ENCODE measurements at places on chromosomes 13 and 19.
A peak's percentile ranks its signal among the peaks of the same experiment; 100 is the strongest.

DNA sequence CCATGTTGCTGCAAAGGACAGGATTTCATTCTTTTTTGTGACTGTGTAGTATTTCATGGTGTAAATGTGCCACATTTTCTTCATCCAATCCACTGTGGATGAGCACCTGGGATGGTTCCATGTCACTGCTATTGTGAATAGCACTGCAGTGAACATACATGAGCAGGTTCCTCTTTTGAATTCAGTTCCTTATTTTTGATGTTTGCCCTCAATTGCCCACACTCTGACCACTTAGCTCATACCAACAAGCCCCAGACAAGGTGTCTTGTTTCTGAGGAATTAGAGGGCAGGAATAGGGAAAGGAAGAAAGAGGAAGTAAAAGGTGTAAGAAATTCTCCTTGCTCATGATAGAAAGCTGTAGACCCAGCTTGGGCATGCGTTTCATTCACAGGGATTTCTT, 244.2 kb upstream of the ZNF507 start:
- DNase-seq, result no peak

GRCh38 chr19:18304458-18305310, 18.2 kb downstream of the LSM4 start:
- DNase-seq, result peak; percentile 95

DNA sequence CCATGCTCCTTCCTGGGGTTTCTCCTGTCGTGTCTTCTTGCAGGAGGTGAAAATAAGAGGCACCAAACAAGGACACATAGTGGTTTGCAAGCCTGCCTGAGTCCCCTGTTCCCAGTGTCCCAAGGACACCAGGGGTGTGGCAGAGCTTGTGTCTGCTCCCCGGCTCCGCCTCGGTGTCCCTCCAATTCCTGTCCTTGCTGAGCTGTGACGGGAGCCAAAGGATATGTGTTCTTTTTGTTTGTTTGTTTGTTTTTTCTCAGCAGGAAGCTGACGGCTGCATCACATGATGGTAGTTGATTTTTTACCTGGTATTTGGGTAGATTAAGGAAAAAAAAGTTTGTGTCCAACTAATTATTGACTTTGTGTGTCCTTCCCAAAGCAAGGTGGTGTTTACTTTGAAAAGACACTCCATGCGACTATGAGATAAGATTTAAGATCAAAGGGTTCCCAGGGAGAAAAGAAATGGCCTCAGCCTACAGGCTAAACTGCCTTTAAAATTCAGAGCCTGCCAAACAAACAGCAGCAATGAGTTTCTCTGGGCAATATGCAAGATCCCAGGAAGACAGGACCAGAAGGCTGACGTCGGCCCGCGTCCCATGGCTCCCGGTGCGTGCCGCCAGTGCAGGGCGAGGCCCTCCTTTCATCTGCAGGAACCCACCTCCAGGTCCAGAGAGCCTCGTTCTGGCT, 50.8 kb upstream of the XPO4 start:
- DNase-seq, result no peak

DNA sequence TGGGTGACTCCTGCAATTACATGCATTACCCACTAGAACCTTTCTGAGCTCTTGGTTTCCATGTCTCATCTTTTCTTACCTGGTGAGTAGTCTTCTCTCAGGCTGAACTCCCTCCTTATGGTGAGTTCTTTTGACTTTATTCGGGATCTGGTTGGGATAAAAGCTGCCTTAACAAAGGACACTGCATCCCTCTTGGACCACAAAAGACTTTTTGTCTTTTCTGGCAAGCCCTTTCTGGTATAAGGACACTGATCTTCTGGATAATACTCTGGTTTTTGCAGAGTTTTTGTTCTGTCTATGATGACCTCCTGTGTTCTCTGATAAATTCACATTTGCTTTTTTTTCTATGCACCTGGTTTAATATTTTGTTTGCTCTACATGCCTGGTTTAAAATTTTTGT, 66.7 kb downstream of the SLITRK1 start:
- no peak for DNase-seq

DNA sequence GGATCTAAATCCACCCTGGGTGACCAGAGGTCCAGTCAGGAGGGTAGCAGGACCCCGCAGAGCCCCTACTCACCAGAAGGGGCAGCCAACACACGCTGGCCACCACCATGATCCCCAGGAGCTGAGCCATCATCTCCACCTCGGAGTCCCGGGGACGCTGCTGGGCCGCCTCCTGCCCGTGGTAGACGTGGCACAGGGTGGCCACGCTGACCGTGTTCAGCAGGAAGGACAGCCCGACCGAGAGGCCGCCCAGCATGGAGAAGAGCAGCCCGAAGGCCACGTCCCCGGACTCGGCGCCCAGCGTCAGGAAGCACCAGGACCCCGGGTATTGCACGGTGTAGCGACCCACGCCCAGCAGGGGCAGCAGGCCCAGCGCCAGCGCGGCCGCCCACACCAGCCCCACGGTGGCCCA, 6.9 kb downstream of the TBXA2R start:
- DNase-seq, result no peak

DNA sequence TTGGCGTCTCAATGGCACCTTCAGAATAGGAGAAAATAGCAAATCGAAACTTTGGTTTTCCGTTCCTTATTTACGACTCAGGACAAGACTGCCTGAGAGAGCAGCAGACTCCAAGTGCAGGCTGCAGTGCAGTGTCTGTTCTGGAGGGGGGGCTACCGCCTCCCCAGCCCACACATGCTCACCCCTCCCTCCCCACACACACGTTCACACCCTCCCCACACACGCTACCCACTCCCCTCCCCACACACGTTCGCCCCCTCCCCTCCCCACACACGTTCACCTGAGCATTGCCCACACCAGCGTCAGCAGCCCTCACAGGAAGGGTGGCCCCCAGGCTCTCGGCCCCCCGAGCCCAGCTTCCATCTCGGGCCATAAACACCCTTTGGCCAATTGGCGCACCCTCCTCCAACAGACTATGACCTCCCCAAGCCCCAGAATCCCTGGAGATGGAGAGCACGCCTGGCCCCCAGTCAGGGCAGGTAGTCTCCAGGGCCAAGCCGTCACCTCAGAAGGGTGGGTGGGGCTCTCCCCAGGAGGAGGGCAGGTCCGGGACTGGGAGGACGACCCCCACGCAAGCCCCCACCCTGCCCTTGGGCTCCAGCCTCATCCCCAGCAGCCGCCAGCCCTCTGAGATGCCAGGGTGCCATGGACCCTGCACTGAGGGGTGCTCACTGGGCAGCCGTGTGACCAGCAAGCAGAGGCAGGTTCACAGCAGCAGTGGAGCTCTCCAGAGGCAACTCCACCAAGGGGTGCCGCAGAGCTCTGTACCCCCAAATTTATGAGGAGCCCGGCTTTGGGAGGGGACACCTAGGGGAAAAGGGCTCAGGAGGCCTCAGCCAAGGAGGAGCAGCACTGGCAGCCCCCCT, 27.5 kb downstream of the RASA3 start:
- DNase-seq, result no peak

DNA sequence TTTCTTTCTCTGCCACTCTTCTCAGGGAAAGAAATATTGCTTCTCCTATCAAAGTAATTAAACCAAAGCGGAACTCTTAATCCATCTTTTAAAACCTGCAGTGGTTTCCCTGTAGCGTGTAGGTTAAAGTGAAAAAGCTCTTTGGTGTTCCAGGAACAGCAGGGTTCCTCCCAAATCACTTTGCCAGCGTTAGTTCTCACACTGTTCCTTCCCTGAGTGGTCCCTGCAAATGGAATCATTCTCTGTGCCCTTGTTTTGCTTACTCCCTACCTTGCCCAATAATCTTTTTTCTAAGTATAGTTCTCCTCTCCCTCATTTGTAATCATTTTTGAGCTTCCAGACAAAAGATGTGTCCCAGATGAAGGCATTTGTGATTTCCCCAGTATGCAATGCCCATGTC, 207.5 kb downstream of the HS6ST3 start:
- no peak for DNase-seq

- no peak for DNase-seq
These were observed 135.6 kb downstream of the TM9SF2 start for GRCh38 chr13:99636728-99637353.

- DNase-seq, result no peak
These were observed 3.1 kb downstream of the ZNF428 start for GRCh38 chr19:43616306-43616705.

DNA sequence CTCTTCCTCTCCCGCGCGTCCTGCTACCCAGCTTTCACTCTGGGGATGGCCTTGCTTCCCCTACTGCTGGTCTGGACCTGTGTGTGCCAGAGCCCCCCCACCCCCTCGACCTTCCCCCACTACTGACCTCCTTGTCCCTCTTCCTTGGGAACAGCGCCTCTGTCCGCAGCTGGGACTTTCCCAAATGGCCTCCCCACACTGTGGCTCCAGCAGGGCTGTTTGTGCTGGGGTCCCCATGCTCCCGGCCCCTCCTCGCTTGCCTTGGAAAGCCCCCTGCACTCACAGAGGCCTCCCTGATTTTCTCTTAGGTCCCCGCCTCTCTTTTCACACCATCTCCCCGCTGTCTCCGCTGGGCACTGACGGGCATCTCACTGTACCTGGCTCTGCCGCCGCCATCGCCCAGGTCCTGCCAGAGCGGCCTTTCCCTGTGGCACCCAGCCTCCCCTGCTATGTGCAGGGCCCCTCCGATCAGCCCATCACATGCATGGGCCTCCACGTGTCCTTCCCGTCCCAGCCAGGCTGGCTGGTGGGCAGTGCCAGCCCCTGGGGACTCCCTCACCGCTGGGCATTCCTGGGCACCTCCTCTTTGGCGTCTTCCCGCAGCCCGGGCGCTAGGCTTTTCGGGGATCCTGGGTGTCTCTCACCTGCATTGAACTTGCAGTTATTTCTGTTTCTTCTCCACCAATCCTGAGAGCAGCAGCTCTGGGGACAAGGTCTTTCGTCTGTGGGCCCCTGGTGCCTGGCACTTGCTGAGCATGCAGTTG, 118.7 kb downstream of the ATP11A start:
- DNase-seq, result no peak

DNA sequence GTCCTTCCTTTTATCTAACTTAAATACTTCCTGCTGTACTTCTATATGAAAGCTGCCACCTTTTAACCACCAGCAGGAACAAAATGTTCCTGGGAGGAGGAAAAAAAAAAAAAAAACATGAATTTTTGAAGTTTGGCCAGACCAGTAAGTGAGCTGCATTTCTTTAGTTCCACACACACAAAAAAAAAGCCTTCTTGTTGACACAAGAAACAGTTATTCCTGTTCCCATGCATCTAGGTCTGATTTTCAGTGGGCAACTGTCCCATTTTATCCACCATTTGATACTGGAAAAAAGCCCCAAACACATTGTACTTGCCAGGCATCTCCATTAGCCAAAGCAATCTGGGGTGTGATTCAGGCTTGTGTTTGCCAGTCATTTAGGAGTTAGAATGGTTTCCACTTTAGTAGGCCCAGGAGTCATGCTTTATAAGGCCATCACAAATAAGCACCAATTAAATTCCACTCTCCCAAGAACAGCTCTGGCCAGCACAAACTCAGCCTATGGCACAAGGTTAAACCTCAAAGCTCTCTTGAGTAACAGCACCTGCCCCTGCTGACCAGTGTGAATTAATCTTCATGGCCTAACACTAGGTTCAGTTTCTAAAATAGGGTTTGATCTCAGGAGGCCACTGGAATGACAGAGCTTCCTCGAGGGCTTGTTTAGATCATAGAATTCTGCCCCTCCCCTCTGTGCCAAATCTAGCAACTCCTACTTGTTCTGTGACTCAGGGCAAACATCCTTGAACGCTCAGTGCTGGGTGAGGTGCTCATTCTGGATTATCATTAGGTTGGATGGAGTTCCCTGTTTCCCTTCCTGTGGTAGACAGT, 67.1 kb downstream of the NUFIP1 start:
- DNase-seq, result no peak

GRCh38 chr13:31944262-31945160, 87.1 kb upstream of the FRY start:
- no peak for DNase-seq

GRCh38 chr13:95557013-95557412, 4.5 kb downstream of the CLDN10 start:
- DNase-seq, result no peak

DNA sequence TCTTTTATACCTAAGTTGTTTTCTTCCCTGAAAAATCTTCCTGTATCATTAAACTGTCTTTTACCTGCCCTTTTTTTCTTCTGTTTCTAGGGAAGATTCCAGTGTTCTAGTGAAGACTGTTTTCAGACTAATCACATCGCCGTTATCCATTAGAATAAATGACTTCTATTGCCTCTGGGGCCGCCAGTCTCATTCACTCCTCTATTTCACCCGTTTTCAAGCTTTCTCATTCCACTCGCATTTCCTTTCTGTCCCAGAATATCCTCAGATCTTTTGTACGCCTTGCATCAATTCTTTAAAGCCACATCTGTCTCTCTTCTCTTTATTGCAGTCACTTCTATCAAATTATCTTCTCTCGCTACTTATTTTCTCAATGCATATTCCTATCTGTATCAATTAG, 1035.6 kb upstream of the MIR17HG start:
- no peak for DNase-seq

DNA sequence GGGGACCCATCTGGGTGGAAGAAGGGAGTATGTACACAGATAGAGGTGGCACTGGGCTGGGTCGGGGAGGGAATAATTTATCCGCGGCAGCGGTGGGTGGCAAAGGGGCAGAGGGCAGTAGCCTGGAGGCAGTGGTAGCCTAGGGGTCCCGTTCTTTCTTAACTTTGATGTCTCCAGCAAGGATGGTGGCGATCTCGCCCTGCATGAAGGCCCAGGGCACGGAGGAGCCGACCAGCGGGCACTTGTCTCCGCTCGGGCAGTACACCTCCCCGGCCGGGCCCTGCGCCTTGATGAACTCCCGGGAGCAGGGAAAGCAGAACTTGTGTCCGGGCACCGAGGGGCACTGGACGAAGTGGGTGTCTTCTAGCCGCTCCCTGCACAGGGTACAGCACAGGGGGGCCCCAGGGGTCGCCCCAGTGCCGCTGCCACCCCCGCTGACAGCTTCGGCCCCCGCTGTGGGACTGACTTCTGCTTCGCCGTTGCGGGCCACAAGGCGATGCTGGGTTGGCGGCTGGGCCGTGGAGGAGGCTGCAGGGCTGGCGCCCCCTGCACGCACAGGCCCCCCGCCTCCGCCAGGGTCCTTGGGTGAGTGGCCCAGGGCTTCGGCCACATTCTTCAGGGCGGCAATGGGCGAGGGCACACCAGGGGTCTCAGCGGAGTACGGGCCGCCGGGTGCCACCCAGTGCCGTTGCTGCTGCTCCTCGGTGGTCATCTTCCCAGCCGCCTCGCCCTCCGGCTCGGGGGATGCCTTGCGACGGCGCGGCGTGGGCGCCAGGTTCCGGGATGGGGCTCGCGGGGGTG, 1.9 kb downstream of the IRF2BP1 start:
- DNase-seq, result no peak

DNA sequence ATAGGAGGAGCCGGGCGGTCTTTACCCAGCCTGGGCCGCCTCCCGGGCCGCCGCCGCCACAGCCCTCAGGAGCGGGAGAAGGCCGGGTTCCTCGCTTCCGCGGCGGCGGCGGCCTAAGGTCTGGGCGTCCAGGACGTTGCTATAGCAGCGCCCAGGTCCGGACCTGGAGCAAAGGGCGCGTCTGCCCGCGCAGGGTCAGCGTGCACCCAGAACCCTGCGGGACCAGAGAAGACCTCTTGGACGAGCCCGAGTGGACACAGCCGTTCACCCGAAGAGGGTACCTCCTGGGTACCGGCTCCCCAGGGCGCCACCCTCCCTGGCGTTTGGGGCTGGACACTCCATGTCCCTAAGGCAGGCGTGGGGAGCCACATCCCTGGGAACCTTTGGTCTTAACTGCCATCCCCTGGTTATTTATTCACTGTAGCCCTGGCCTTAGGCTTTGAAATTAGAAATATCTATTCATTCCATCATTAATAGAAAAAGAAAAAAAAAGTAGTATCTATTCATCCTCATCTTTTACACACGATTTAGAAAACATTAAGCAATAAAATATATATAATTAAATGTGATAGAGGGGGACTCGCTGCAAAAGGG, 2.4 kb downstream of the DZIP1 start:
- no peak for DNase-seq

All from inflammatory macrophage (primary cell).